ENCODE measurements at places on chromosomes 13 and 19. TPM values are rescaled to one million over a fixed set of nuclear protein-coding genes. Genes with fewer than 3 reads are reported as not detected.

GRCh38 chr19:10352764-10353671, 13.6 kb upstream of the ICAM3 start:
- no peaks in the 10 kb centered on the region for H3K27me3 ChIP-seq
- no peak for DNase-seq
- H3K36me3 ChIP-seq = peaks cover 34% of the 10 kb centered on the region
- no peaks in the 10 kb centered on the region for H3K4me1 ChIP-seq

GRCh38 chr19:13841086-13841961, 35.6 kb upstream of the NANOS3 start:
- peak overlapping the region; percentile 98 for H3K27ac ChIP-seq
- DNase-seq = peak; percentile 62
- H3K27me3 ChIP-seq = no peaks in the 10 kb centered on the region
- H3K4me3 ChIP-seq = peak overlapping the region; percentile 63
- H3K4me1 ChIP-seq = peaks cover 83% of the 10 kb centered on the region

GRCh38 chr13:29845440-29846056, 4.9 kb downstream of the UBL3 start:
- H3K4me3 ChIP-seq = no peak overlapping the region
- H3K27me3 ChIP-seq = no peaks in the 10 kb centered on the region
- no peak overlapping the region for H3K27ac ChIP-seq
- no peaks in the 10 kb centered on the region for H3K36me3 ChIP-seq

DNA sequence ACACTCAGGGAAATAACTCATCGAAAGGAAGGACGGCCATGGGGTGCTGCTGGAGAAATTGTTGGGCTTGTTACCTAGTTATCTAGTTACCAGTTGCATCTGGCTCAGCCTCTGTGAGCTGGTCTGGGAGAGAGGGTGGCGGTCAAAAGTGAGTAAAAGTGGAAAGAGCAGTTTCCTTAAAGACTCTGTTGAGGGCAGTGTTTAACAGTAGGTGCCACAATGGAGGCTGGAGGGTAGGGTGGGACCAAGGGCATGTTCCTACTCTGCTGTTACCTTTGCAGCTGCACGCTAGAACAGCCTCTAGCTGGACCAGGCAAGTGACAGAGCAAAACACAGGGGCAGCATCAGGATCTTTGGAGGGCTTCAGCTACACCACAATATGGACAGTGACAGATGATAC, 228.8 kb upstream of the STARD13 start:
- no peaks in the 10 kb centered on the region for H3K36me3 ChIP-seq
- H3K27me3 ChIP-seq = no peaks in the 10 kb centered on the region
- no peaks in the 10 kb centered on the region for H3K4me1 ChIP-seq

DNA sequence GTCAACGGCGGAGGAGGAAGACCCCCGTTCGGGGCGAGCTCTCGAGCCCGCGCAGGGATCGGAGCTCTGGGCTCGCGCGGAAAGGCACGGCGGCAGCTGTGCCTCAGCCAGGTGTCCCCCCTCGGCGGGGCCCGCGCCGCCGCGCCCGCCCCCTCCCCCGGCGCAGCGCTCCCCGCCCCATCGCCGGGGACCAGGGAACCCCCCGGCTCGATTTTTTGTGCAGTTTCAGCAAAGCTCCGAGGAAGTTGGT, 110.0 kb downstream of the KCNRG start:
- no peak for DNase-seq
- H3K4me3 ChIP-seq = peak overlapping the region; percentile 92
- H3K27me3 ChIP-seq = peaks cover 8% of the 10 kb centered on the region
- peaks cover 6% of the 10 kb centered on the region for H3K36me3 ChIP-seq
- H3K4me1 ChIP-seq = peaks cover 67% of the 10 kb centered on the region

DNA sequence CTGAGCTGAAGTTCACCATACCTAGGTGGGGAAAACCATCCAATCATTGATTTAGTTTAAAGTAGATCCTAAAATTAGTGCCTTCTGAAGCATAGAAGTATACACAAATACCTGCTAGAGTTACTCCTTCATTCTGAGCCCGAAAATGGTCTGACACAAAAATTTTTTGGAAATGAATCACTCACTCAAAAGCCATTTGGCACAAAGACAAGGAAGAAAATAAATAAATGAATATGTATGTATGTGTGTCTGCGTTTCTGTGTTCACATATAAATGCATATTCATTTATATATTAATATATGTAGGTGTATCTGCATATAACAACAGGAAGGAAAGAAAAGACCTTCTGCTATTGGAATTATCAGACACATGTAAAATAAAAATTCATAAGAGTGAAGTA, 614.4 kb upstream of the PCDH9 start:
- H3K27ac ChIP-seq = no peak overlapping the region
- H3K4me3 ChIP-seq = no peak overlapping the region
- DNase-seq = no peak
- no peaks in the 10 kb centered on the region for H3K36me3 ChIP-seq
- H3K4me1 ChIP-seq = no peaks in the 10 kb centered on the region

- no peaks in the 10 kb centered on the region for H3K36me3 ChIP-seq
- peak overlapping the region; percentile 43 for H3K27ac ChIP-seq
- no peaks in the 10 kb centered on the region for H3K27me3 ChIP-seq
- H3K4me1 ChIP-seq = peaks cover 21% of the 10 kb centered on the region
- peak overlapping the region; percentile 29 for H3K4me3 ChIP-seq
- DNase-seq = peak; percentile 72
These were observed 14.9 kb downstream of the ARID3A start for GRCh38 chr19:940591-941291.

GRCh38 chr13:110265682-110266430, 41.1 kb downstream of the COL4A1 start:
- H3K36me3 ChIP-seq = no peaks in the 10 kb centered on the region
- H3K4me3 ChIP-seq = no peak overlapping the region
- DNase-seq = no peak
- H3K4me1 ChIP-seq = no peaks in the 10 kb centered on the region

KCTD12 gene
- 9.6 TPM for total RNA-seq

TTC9B gene
- total RNA-seq = not detected

OR7A5 gene
- not detected for total RNA-seq

OR4F17 gene
- total RNA-seq = not detected

ZNF793 gene
- 10.2 TPM for total RNA-seq

ZNF723 gene
- not detected for total RNA-seq

RFPL4AL1 gene
- not detected for total RNA-seq
